Hematopoietic multipotent progenitor cell treated with erythropoietin and hydrocortisone succinate and interleukin-3 and kit ligand, for 4 days (in vitro differentiated cells): ENCODE measurements at places on chromosomes 2 and 18.
A peak's percentile ranks its signal among the peaks of the same experiment; 100 is the strongest.

GRCh38 chr18:9992300-9992972 lies 78.6 kb downstream of the VAPA start:
- DNase-seq: no peak

DNA sequence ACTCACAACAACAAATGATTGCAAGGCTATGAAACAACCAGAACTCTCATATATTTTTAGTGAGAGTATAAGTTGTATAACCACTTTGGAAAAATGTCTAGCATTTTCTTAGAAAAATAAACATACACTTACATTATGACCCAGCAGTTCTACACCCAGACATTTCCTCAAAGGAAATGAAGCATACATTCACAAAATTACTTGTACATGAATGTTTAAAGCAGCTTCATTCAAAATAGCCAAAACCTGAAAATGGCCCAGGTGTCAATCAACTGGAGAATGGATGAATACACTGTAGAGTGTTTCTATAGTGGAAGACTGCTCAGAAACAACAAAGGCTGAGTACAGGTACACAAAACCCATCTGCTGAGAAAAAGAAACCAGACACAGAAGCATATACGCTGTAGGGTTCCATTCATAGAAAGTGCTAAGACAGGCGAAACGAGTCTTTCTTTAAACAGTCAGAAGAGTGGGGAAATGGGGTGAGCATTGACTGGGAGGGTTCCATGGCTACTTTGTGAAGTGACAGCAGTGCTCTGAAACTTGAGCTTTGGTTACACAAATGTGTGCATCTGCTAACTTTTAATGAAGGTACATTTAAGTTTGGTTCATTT lies 799.0 kb downstream of the DCDC2C start:
- no peak for DNase-seq

DNA sequence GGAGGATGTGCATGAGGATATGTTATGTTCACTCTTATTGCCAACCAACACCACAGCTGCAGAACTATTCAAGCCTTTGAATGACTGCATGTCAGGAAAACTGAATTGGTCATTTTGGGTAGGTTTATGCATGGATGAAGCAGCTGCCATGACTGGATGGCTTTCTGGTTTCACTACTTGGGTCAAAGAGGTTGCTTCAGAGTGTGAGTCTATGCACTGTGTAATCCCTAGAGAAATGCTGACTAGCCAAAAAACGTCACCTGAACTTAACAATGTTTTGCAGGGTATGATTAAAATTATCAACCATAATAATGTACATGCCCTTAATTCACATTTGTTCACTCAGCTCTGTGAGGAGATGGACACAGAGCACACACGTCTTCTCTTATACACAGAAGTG lies 206.7 kb upstream of the RBBP8 start:
- no peak for DNase-seq

GRCh38 chr2:104825124-104825865 lies 28.6 kb upstream of the POU3F3 start:
- no peak for DNase-seq

GRCh38 chr2:18560797-18561085 lies 288 bp upstream of the RDH14 start:
- DNase-seq: no peak

GRCh38 chr2:65661980-65662653 lies 229.7 kb upstream of the SPRED2 start:
- no peak for DNase-seq

GRCh38 chr2:56444339-56444738 lies 260.5 kb downstream of the CCDC85A start:
- no peak for DNase-seq

GRCh38 chr2:134292514-134292913 lies 38.6 kb downstream of the MGAT5 start:
- DNase-seq: no peak

DNA sequence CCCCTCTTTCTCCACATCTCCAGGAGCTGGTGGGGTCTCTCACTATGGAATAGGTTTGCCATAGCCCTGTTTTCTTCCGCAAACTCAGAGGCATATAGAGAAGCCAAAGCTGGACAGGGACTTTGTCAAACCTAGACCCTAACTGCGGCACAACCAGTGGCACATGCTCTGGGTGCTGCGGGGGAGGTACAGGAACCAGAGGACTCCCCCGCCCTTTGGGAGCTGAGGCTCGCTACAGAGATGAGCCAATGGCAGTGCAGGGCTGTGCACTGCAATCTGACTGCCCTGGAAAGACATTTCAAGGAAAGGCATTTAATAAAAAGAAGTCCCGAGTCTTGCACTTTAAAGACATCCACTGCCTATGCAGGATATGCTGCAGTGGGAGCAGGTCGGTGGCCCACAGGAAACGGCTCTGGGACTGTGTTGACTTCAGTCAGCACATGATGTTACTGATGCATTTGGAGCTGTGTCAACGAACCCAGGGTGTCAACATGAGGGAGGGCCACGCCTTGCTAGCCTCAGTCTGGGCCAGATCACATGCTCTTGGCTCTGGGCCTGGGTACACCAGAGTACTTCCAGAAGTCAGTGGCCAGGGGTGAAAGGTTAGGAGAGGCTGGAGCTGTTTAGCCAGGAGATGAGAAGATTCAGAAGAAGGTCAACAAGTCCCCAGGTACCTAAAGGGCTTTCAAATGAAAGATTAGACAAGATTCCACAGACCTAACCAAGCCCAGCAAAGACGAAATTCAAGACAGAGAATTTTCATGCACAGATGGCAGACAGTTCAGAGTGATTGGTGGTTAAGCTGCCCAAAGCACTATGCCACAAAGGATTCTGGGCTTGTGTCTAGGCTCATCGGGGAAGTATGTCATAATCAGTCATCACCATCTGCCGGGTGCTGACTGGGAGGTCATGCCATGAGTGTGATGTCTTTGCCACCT lies 8.2 kb downstream of the SLC35F6 start:
- peak; percentile 81 for DNase-seq

DNA sequence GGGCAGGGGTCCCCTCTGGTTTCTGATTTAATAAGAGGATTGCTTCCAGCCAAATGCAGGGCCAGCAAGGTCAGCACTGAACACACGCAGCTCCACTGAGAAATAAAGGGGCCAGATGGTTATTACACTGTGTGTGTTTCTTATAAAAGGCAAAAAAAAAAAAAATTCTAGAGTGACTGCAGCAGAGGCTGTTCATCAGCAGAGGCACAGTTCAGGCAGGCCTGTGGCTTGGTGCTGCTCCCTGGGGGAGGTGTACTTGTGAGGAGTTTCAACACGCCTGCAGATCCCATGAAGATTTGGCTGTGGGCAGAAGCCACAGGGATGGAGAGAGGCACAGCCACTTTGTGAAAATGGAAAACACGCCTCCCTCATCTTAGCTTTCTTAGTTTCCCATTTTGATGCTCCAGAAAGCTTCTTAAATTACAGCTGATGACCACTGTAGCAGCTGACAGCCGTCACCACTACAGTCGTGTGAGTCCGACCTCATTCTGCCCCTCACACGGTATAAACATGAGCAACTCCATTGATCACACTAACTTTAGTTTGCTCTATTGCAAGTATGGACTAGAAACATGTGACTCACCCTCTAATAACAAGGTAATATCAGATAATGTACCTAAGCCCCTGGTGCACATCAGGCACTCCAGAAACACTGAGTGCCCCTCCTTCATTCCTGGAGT lies 726.5 kb upstream of the RAB6C start:
- DNase-seq: no peak

DNA sequence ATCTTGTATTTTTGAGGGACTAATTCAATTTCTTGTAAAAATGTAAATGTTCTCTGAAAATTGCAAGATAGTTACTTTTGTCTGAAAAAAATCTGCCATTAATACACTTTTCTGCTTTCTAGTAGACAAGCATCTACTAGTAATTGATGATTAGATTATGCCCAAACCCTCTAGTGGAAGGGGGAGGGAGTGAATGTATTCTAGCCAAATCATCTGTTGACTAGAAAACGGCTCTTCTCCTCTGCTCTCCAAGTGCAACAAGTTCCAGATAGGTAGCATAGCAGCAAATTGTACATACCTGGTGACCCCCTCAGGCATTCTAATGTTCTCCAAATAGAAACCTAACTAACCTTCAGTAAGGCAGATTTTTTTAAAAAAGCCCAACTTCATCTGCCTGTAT lies 58.6 kb downstream of the RELCH start:
- no peak for DNase-seq

DNA sequence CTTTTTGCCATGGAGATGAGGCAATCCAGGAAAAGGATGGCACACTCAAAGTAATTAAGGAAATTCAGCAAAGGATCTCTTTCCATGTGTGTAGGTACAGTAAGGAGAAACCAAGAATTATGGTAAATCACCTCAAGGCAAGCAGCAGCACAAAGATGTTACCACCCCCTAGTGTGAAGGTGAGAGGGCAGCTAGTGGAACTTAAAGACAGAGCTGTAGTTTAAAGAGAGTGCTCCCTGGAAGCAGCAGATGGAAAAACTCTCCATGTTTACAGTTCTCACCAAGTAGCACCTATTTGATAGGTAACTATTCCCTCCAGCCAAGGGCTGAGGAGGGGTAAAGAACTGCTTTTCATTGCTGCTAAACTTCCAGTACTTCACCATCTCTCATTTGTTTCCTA lies 860.4 kb upstream of the CRIM1 start:
- DNase-seq: peak; percentile 0

DNA sequence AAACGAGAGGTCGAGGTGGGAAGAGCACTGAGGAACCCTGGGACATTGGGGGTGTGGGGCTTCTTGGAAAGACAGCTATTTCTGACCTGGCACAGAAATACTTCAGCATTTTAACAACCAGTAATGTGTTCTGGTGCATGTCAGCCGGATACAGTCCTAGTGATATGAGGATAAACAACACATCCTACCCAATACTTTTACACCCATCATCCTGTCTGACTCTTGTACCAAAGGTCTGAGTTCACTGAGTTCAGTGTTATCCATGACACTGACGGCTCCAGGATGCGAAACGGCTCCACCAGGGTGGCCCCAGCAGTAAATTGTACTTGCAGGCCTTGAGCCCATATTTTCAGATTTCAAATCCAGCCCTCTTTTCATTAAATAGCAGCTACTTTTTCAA lies 65.9 kb upstream of the SH3BP4 start:
- DNase-seq: no peak

DNA sequence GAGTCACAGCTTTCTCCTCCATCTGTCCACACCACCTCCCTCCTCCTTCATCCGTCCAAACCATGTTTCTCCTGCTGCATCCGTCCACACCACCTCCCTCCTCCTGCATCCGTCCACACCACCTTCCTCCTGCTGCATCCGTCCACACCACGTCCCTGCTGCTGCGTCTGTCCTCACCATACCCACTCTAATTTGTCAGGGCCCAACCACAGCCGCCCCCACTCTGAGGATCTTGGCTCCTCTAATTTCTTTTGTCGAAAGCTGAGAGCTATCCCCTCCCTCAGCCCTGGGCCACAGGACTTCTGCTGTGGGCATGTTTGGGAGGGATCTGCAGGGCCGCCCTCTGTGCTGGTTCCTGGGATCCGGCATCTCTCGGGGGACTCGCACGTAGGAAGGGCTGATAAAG lies 67.4 kb downstream of the TPO start:
- DNase-seq: no peak

- no peak for DNase-seq
These were observed 158.9 kb upstream of the SMAD7 start for GRCh38 chr18:49109565-49110251.

GRCh38 chr2:229575569-229576315 lies 138.6 kb downstream of the DNER start:
- no peak for DNase-seq

DNA sequence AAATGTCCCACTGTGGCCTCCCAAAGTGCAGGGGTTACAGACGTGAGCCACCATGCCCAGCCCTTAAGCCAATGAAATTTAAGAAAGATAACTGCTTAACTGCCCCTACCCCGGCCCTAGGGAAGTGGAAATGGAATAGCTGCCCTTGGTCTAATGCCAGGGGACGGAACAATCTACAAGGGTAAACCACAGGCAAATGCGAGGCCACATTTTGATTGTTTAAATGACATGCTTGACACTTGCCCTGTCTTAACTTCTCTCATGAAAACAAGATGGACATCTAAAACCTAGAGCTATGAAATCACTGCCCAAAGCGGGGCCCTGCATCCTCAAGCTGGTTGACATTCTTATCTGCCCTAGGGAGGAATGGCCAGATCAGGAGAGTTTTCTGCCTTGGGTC lies 5.5 kb upstream of the ITSN2 start:
- DNase-seq: peak; percentile 14

GRCh38 chr18:23391156-23391555 lies 61.9 kb upstream of the RIOK3 start:
- no peak for DNase-seq

GRCh38 chr18:8813611-8814010 lies 108.3 kb downstream of the MTCL1 start:
- DNase-seq: no peak

GRCh38 chr2:238615187-238615586 lies 188.5 kb downstream of the ASB1 start:
- DNase-seq: no peak

DNA sequence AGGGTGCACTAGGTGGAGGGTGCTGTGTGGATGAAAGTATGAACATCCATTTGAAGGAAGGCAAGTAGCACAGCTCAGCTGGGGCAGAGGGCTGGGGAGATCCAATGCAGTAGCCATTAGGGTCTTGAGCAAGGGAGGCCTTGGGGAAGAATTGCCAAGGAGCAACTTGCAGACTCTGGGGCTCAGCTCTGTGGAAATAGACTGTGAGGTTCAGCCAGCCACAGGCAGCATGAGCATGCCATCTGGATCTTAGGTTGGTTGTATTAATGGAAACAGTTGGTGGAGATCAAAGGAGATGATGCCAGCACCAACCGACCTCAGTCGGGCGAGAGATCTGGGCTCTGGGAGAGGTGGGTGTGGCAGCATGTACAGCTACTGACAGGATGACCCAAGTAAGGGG lies 5.6 kb downstream of the ZAP70 start:
- DNase-seq: peak; percentile 39

GRCh38 chr2:12502759-12503158 lies 214.0 kb upstream of the TRIB2 start:
- peak; percentile 44 for DNase-seq

DNA sequence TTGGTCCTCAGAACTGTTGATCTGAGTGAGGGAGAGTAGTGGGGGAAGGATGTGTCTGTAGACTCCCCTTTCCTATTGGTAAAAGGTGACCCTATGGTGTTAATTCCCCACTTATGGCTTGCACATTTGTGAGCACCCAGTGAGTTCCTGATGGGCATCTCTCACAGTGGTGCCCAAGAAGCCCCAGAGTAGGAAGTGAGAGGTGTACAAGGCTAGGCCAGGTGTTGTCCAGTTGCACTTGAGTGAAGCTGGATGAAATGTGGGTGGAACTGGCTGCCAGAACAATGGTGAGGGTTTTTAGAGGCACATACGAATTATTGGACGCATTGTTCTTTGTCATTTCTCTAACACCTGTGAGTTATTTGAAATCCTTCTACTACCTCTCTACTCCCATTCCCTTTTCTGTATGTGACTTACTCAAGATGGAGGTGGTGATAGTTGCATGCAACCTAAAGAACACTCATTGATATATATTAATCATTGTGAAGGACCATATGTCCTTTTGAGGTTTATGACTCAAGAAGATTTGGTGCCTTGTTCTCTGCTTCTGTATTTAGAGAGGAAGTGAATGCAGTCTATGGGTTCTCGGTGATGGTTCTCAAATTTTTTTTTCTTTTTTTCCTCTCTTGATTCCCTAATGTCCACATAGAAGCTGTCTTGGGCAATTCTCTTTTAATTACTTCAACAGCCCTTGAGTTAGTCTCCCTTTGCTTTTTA lies 162.7 kb downstream of the FSHR start:
- DNase-seq: no peak
